ENCODE measurements at places on chromosomes 5 and 9. TPM values are rescaled to one million over a fixed set of nuclear protein-coding genes. Genes with fewer than 3 reads are reported as not detected.

Gene PTGES
- 11.0 TPM for total RNA-seq

Gene CTXN3
- not detected for total RNA-seq

Gene SLC36A3
- not detected for total RNA-seq

Gene NAIF1
- 12.5 TPM for total RNA-seq
